ENCODE measurements at places on chromosomes 6 and 20. TPM values are rescaled to one million over a fixed set of nuclear protein-coding genes. Genes with fewer than 3 reads are reported as not detected.
A peak's percentile ranks its signal among the peaks of the same experiment; 100 is the strongest.

DNA sequence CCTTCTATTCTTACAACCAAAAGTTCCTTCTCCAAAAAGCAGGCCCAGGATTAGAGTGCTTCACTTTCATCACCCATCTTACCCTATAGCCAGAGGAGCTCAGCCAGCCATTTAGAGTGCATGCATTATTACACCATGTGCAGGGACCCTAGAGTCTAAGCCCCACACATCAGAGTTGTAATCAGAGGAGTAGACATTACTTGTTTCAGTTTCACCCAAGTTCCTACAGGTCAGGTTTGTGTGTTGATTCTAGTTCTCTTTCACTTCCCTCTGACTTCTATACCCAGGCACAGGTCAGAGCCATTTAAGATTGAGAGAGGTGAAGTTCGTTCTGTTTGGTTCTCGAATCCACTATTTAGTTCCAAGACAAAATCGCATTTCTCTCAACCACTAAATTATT lies 16.3 kb upstream of the ARFGEF3 start:
- H3K27ac ChIP-seq, result no peak overlapping the region
- H3K4me3 ChIP-seq, result no peak overlapping the region
- H3K27me3 ChIP-seq, result peaks cover 5% of the 10 kb centered on the region

- DNase-seq, result no peak
- H3K27me3 ChIP-seq, result no peaks in the 10 kb centered on the region
- H3K27ac ChIP-seq, result no peak overlapping the region
- no peak overlapping the region for H3K4me3 ChIP-seq
- H3K4me1 ChIP-seq, result peaks cover 4% of the 10 kb centered on the region
- no peaks in the 10 kb centered on the region for H3K36me3 ChIP-seq
These were observed 936.7 kb upstream of the CITED2 start for GRCh38 chr6:140311146-140311545.

- DNase-seq, result no peak
- no peak overlapping the region for H3K4me3 ChIP-seq
- no peaks in the 10 kb centered on the region for H3K27me3 ChIP-seq
These were observed 288.2 kb downstream of the QKI start for GRCh38 chr6:163702736-163703135.

- DNase-seq, result peak; percentile 77
- H3K36me3 ChIP-seq, result no peaks in the 10 kb centered on the region
- H3K27me3 ChIP-seq, result no peaks in the 10 kb centered on the region
These were observed 138.7 kb upstream of the THEMIS start for GRCh38 chr6:128039543-128039942.

- no peaks in the 10 kb centered on the region for H3K4me1 ChIP-seq
- H3K27ac ChIP-seq, result no peak overlapping the region
- no peaks in the 10 kb centered on the region for H3K36me3 ChIP-seq
- no peak overlapping the region for H3K4me3 ChIP-seq
- peaks cover 2% of the 10 kb centered on the region for H3K27me3 ChIP-seq
These were observed 368.2 kb upstream of the SULF2 start for GRCh38 chr20:48153523-48153922.

DNA sequence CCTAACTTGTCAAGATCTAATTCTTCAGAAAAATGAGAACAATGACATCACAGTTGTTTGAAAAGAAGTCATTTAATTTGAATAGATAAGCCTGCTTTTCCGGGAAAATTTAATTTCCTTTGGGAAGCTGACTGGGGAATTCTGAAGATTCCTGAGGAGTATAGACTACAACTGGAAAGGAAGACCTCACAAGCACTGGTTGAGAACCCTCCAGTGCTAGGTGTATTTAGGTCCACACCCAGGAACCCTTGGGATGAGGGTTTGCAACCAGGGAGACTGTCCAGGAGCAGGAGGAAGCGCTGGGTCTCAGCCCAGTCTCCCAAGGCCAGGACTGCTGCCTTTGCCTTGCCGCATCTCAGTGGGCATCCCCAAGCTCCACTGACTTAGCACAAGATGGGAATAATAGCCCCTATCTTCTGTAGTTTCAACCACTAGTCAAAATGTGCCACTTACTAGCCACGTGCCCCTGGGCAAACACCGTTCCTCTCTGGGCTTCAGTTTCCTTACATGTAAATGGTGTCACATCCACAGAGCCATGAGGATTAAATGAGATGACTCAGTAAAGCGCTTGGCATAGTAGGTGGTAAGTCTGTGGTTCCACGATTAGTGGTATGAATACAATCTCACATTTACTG lies 6.9 kb upstream of the CD93 start:
- H3K27me3 ChIP-seq, result no peaks in the 10 kb centered on the region
- no peak for DNase-seq
- H3K27ac ChIP-seq, result no peak overlapping the region

The CYP21A2 gene
- not detected for polyA plus RNA-seq
